ENCODE measurements at places on chromosomes 7 and 10. TPM values are rescaled to one million over a fixed set of nuclear protein-coding genes. Genes with fewer than 3 reads are reported as not detected.

The C10orf90 gene
- 0.17 TPM for total RNA-seq

The CLCN1 gene
- under 0.01 TPM for total RNA-seq

GRCh38 chr10:124963866-124964720 is 22.2 kb downstream of the ZRANB1 start:
- H3K27ac ChIP-seq = no peak overlapping the region
- H3K27me3 ChIP-seq = no peaks in the 10 kb centered on the region
- H3K4me1 ChIP-seq = peaks cover 7% of the 10 kb centered on the region
- peaks cover 6% of the 10 kb centered on the region for H3K36me3 ChIP-seq
- no peak for DNase-seq
- H3K4me3 ChIP-seq = no peak overlapping the region

GRCh38 chr7:93055543-93056107 is 62.2 kb downstream of the SAMD9 start:
- no peak overlapping the region for H3K4me3 ChIP-seq
- no peaks in the 10 kb centered on the region for H3K4me1 ChIP-seq
- no peak overlapping the region for H3K27ac ChIP-seq

GRCh38 chr10:6259153-6259552 is 56.4 kb downstream of the PFKFB3 start:
- H3K4me1 ChIP-seq = no peaks in the 10 kb centered on the region
- H3K27ac ChIP-seq = no peak overlapping the region
- H3K4me3 ChIP-seq = no peak overlapping the region
- H3K27me3 ChIP-seq = no peaks in the 10 kb centered on the region
- DNase-seq = no peak

DNA sequence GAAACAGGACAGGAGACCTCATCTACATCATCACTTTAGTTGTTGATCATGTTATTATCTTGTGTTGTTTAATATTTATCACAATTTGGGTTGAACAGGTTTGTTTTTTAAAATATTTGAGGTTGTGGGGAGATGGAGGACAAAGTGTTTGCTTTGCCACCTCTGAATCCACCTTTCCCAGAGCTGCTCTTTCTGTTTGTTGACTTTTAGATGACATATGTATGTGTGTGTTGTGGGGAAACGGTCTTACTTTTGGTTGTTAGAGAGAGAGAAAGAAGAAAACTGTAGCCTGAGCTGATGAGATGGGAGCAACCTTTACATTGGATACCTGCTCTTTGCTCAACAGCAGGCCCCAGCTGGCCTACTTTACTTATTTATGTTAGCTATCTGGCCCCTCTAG is 19.0 kb upstream of the SLC16A12 start:
- no peak overlapping the region for H3K4me3 ChIP-seq
- no peak overlapping the region for H3K27ac ChIP-seq
- H3K27me3 ChIP-seq = no peaks in the 10 kb centered on the region

Data from fibroblast of lung (primary cell).